ENCODE measurements at places on chromosomes 11 and 22.

DNA sequence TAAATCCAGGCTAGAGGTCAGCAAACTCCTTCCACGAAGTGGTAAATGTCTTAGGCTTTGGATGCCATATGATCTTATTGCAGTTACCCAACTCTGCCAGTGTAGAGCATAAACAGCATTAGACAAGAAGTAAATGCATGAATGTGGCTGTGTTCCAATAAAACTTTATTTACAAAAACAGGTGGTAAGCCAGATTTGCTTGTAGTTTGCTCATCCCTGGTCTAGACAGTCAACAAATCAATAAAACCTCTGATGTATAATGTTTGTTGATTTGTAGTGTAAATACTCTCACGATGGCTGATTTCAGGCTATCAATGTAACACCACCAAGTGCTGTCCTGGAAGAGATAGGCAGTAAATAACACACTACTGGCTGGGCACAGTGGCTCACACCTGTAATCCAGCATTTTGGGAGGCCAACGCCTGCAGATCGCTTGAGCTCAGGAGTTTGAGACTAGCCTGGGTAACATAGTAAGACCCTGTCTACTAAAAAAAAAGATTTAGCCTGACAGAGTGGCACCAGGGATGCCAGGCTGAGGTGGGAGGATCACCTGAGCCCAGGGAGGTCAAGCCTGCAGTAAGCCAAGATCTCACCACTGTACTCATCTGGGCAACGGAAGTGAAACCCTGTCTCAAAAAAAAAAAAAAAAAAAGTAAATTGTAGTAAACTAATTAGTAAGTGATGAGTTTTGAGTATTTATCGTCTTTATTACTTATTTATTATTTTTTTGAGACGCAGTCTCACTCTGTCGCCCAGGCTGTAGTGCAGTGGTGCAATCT, 6.9 kb upstream of the CATSPER1 start:
- DNase-seq, result no peak

DNA sequence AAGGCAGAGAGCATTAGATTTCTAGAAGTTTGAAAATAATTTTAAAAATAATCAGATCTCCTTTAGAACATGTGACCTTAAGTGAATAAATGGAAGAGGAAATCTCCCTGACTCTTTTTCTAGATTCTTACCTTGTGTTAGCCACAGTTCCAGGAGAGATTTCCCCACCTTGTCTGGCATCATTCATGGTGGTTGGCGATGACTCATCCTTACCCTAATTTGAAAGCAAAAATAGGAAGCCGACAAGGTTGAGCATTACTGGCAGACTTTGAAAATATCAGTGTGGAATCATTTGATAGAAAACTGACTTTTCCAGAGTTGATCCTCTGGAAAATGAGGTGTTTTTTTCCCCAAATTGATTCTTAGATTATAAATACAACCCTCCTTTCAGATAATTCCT, 48.1 kb downstream of the CNTN5 start:
- no peak for DNase-seq

GRCh38 chr11:2527621-2528291, 82.9 kb downstream of the KCNQ1 start:
- DNase-seq, result no peak

DNA sequence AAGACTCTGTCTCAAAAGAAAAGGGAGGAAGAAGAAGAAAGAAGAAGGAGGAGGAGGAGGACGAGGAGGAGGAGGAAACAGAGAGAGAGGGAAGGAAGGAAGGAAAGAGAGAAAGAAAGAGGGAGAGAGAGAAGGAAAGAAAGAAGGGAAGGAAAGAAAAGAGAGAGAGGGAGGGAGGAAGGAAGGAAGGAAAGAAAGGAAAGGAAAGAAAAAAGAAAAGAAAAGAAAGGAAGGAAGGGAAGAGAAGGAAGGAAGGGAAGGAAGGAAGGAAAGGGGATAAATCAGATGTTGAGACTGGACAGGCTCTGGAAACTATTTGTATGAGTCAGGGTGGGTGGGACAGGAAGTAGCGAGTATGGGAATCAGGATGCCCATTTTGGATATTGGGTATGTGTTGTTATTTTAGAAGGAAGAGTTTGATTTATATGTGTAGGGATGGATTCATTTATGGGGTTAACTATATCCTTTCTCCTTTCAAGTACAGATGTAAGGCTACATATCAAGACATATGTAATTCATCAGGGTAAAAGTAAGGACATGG, 6.0 kb upstream of the RPL3 start:
- no peak for DNase-seq

- DNase-seq, result no peak
These were observed 583.2 kb downstream of the BUD13 start for GRCh38 chr11:116189408-116190170.

- DNase-seq, result no peak
These were observed 1000.9 kb downstream of the DLG2 start for GRCh38 chr11:84626256-84626655.

GRCh38 chr11:122820158-122820557, 18.1 kb upstream of the CRTAM start:
- no peak for DNase-seq

- no peak for DNase-seq
These were observed 44.6 kb downstream of the MYO7A start for GRCh38 chr11:77172666-77172982.

DNA sequence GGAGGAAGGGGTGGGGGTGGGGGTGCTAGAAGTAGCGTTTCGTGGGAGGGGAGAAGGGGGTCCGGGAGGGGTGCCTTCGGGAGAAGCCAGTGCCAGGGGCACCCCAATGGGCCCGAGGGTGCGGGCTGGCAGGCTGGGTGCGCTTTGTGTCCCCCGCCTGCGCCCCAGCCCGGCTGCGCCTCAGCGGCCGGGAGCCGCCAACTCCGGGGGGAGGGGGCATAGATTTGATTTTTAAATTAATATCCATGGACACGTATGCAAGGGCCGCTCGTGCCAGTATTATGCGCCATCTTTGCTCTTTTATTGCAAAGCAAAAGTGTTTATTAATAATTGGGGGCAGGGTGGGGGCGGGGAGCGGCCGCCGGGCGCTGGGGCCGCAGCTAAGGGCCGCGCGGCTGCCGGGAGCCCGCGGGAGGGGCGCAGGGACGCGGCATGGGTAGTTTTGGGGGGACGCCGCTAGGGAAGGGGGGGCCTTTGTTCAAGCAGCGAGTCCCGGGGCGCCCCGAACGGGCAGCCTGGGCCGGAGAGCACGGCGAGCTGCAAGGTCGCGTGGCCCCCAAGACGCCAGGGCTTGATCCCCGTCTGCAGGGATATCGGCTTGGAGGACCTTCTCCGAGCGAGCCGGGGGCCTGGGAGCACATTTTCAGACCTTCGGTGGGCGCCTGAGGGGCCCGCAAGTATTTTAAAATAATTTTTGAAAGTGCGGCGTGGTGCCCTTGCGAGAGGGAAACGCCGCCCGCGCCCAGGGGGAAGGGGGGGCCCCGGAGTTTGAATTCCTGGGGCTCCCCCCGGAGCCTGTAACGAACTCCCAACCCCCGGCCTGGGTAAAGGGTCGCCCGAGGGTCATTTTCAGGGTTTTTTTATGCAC, 959 bp downstream of the CCND1 start:
- DNase-seq, result no peak

DNA sequence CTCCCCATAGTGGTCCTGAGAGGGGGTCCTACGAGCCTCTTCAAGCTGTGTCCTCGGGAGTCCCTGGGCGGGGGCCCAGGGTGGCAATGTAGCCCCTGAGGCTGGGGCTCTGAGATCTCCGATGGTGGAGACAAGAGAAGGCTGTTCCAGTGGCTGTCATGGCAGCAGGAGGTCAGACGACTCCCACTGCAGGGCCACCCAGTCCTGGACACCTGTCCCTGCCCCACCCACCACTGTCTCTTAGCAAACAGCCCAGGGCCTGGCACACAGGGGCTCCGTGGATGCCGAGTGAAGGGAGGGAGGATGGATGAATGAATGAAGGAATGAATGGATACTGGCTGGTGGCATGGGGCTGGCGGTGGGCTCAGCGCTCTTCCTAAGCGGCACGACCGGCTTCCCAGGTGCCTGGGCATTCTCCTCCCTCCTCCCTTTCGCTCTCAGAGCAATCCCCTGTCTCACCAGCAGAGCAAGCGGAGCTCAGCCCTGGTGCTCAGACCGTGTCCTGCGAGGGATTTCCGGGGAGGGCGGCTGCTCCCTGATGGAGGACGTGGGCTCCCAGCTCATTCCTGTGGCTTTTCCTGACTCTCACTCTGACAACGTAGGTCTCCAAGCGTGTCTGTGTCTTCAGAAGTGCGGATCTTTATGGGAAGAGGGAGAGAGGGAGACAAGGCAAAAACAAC, 1272.6 kb downstream of the BRD1 start:
- no peak for DNase-seq

- no peak for DNase-seq
These were observed 17.8 kb downstream of the RAB6A start for GRCh38 chr11:73743045-73743444.

- no peak for DNase-seq
These were observed 113.9 kb upstream of the TMEM45B start for GRCh38 chr11:129701706-129702105.

- no peak for DNase-seq
These were observed 339.3 kb upstream of the PLET1 start for GRCh38 chr11:112599856-112600533.

- DNase-seq, result no peak
These were observed 26.8 kb downstream of the MYH9 start for GRCh38 chr22:36360871-36361383.

DNA sequence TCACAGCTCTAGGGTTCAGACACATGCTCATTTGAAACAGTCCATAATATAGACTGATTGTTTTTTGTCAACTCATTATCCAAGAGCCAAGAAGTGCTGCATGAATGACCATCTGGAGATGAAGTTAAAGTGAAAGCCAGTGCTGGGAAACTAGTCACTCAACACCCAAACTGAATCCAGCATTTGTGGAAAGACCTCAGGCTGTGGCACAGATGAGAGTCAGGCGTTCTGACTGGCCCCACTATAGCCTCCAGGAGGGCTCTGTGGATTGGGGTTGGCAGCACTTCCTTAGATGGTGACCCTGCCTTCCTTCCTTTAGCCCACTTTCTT, 2.1 kb downstream of the FEZ1 start:
- DNase-seq, result no peak

DNA sequence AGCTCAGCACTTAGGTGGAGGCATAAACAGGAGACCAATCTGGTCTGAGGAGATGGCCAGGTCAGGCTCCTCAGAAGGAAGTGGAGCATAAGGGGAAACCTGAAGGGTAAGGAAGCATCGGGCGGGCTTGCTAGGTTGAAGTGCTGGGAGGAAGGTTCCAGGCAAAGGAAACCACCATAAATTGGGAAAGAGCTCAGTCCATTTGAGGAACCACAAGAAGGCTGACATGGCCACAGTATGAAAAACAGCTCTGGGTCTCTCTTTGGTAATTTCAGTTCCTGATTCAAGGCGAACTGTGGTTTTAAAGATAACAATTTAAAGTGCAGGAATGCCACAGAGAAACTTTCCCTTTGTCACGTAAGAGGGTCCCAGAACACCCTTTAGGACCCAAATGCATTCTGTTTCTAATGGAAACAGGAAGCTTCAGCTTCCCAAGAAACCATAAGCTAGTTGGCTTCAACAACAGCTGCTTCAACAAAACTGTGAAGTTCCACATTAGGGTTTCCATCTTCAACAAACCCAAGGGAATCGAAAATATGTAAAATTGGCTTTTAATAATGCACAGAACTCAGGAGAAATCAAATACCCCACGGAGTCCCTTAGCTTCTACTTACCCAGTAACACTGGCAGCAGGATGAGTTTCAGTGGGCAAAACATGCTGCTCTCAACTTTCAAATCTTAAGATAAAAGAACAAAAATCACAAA, 10.4 kb downstream of the JAML start:
- DNase-seq, result no peak

GRCh38 chr11:131299598-131300438, 70.6 kb upstream of the NTM start:
- DNase-seq, result no peak

DNA sequence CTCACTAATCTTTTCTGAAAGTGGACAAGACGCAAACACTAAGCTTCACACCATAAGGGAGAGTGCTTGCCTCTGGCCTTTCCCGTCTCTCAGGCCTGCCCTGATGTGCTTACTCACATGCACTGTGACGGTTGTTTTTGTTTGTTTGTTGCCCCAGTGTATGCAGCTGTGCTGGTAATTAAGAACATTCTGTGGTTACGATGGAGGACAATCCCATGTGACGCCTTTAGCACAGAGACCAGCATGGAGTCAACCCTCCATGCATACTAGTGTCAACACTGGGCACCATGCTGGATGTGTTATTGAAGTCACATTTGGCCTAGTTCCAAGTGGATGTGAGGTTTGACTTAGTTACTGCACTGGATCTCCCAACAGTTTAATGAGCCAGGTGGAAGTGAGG, 27.8 kb upstream of the CDON start:
- DNase-seq, result no peak

DNA sequence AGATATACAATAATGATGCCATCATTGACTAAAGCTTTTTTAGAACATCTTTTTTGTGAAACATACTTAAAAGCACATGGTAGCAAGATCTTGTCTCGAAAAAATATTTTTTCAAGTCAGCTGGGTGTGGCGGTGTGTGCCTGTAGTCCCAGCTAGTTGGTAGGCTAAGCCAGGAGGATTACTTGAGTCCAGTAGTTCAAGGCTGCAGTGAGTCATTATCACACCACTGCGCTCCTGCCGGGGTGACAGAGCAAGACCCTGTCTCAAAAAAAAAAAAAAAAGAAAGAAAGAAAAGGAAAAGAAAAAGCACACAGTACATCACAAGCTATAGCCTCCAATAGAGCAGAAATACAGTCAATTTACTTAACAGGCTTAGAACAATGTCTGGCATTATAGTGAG, 37.0 kb downstream of the ENTHD1 start:
- no peak for DNase-seq

DNA sequence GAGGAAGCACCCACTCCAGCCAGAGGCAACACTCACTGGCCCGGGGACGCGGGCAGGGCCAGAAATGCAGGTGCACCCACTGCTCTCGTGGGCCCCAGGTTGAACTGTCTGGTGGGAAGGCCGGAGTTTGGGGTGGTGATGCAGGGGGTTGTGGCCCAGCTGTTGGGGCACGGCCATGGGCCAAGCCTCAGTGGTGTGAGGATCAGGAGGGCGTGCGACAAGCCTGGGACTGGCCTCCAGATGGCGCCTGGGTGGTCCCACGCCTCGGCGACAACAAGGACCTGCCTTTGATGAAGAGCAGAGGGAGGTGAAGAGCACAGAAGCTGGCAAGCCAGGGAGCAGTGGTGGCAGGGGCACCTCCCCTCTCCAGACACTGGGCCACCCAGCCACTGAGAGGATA, 240.8 kb downstream of the BRD1 start:
- DNase-seq, result no peak

- DNase-seq, result no peak
These were observed 408.8 kb downstream of the CTTN start for GRCh38 chr11:70807195-70807543.

DNA sequence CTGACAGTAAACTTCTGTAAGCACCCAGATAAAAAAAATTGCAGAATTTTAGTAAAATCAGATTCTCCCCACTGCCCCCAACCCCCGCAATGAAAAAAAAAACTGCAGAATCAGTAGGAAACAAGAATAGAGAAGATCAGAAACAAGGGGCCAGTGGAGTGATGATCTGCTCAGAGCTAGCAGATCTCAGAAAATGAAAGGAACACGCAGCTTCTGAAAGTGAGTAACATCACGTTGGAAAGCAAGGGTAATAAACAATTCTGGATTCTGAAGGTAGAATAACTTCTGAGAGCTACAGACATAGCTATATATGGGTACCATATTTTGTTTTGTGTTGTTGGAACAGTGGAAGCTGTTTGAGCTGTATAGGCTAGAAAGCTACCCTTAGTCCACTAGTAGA, 23.2 kb downstream of the ACAT1 start:
- DNase-seq, result no peak

Data from bone marrow (tissue), 2 donors.